ENCODE measurements at places on chromosomes 5 and 9.

DNA sequence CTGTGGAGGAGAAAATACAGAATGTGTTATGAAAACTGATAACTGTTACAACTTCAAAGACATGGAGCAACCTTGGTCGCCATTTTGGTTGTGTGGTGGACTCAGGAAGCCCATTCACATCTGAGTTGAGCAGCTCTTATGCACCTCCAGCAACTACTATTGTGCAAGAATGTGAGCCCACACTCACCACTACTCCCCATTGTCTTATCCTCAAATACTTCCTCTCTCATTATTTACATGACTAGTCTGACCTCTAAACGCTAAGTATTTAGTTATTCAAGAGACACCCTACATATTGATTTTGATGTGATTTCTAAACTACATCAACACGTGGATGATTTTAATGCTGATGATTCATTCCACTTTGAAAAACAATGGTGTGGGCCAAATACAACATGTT lies 516.6 kb upstream of the CLINT1 start:
- DNase-seq, result no peak
- no peaks in the 10 kb centered on the region for H3K36me3 ChIP-seq
- H3K4me1 ChIP-seq, result no peaks in the 10 kb centered on the region
- H3K27ac ChIP-seq, result no peak overlapping the region
- H3K4me3 ChIP-seq, result no peak overlapping the region
- H3K27me3 ChIP-seq, result no peaks in the 10 kb centered on the region

DNA sequence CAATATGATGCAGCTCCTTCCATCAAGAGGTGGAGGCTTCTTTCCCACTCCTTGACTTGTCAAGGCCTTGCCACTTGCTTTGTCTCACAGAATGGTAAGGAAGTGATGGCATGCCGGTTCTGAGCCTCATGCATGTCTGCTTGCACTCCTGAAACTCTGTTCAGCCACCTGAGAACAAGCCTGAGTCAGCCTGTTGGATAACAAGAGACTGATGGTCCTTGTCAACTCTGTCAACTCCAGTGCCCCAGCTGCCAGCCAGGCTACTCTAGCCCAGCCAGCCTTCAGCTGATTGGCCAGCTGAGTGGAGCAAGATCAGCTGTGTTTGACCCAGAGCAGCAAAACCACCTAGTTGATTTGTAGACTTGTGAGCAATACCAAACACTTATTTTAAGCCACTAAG lies 4.4 kb upstream of the TENT4A start:
- no peaks in the 10 kb centered on the region for H3K36me3 ChIP-seq
- H3K27me3 ChIP-seq, result no peaks in the 10 kb centered on the region
- H3K27ac ChIP-seq, result no peak overlapping the region
- H3K4me1 ChIP-seq, result peaks cover 13% of the 10 kb centered on the region
- no peak overlapping the region for H3K4me3 ChIP-seq

GRCh38 chr9:126361810-126362238 lies 35.2 kb downstream of the MVB12B start:
- DNase-seq, result no peak
- no peak overlapping the region for H3K4me3 ChIP-seq
- no peaks in the 10 kb centered on the region for H3K27me3 ChIP-seq
- peaks cover 14% of the 10 kb centered on the region for H3K4me1 ChIP-seq

DNA sequence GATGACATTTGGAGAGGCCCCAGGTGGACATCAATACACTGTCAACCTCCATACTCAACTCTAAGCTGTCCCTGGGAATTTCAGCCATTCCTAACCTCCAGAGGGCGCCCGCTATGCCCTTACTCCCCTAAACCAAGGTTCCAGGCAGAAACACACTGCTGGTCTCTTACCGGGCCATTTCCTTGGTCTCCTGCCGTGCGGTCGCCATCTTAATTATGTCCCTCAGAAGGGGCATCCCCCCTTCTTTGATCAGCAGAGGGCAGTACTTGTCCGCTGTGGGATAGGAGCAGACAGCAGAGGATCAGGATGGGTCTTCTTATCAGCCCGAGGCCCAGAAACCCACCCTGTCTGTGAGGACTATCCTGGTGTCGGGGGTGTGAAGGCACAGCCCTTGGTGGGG lies 9.3 kb upstream of the ZDHHC12 start:
- DNase-seq, result no peak
- H3K27ac ChIP-seq, result peak overlapping the region; percentile 0
- H3K4me3 ChIP-seq, result no peak overlapping the region
- H3K4me1 ChIP-seq, result peaks cover 4% of the 10 kb centered on the region

- H3K36me3 ChIP-seq, result no peaks in the 10 kb centered on the region
- H3K4me3 ChIP-seq, result no peak overlapping the region
- no peak for DNase-seq
- no peaks in the 10 kb centered on the region for H3K27me3 ChIP-seq
- no peaks in the 10 kb centered on the region for H3K4me1 ChIP-seq
Observed at GRCh38 chr5:92372766-92373165, 989.6 kb upstream of the ARRDC3 start.

DNA sequence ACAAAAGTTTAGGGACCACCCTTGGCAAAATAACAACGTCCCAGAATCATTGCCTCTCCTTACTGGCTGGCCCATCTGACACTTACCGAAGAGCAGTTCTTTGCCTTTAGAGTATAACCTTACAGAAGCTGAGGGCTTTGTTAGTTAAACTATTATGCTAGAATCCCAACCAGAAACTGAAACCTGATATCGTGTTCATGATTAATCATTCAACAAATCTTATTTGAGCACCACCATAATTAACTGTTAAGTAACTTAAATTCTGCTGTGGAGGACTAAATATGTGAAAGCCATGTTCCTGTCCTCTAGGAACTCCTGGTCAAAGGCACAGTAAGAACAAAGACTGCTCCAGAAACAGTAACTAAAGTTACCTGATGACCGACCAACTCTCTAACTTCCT lies 104.9 kb downstream of the ARL15 start:
- no peaks in the 10 kb centered on the region for H3K27me3 ChIP-seq
- DNase-seq, result no peak
- no peaks in the 10 kb centered on the region for H3K36me3 ChIP-seq
- H3K4me1 ChIP-seq, result no peaks in the 10 kb centered on the region

All from esophagus squamous epithelium (tissue), 5 donors.